ENCODE measurements at places on chromosomes 12 and 14. TPM values are rescaled to one million over a fixed set of nuclear protein-coding genes. Genes with fewer than 3 reads are reported as not detected.
A peak's percentile ranks its signal among the peaks of the same experiment; 100 is the strongest.

Gene CABP1
- total RNA-seq: 0.23 TPM

DNA sequence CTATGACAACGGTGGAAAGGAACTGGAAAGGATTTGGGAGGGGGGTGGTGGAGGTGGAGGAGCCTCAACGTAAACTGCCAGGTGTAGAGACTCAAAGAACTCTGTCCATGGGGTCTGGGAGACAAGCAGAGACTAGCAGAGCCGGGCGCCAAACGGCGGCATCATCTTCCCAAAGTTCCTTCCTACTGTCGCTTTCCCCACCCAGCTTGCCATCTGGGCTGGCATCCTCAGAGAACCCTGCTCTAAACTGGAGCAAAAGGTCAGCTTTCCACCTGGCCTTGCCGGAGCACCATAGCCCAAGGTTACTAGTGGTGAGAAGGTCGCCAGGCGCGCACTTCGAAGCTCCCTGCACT lies 4.0 kb upstream of the IRF2BPL start:
- no peaks in the 10 kb centered on the region for H3K27me3 ChIP-seq
- peak overlapping the region; percentile 99 for H3K27ac ChIP-seq
- no peak for DNase-seq

DNA sequence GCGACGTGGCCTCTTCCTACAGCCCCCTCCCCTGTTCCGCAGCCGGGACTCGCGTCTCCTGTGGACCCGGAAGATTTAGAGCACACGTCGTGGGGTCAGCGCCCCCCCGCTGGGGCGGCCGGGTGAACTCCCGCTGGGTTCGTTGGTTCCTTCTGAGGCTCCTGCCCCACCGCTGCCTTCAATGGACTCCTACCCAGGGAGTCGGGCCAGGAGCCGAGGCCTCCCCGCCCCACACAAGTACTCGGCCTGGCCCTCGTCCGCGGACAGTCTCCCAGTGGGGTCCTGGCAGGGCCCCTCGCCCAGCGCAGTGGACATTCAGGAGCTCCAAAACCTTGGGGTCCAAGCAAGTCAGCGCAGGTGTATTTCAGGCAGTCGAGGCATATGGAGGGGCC lies 1.2 kb downstream of the MMP17 start:
- H3K4me1 ChIP-seq: peaks cover 23% of the 10 kb centered on the region
- H3K27me3 ChIP-seq: peaks cover 32% of the 10 kb centered on the region
- peak; percentile 65 for DNase-seq
- H3K27ac ChIP-seq: no peak overlapping the region
- H3K36me3 ChIP-seq: no peaks in the 10 kb centered on the region
- H3K4me3 ChIP-seq: peak overlapping the region; percentile 49

- H3K36me3 ChIP-seq: no peaks in the 10 kb centered on the region
- H3K4me1 ChIP-seq: no peaks in the 10 kb centered on the region
- H3K27ac ChIP-seq: no peak overlapping the region
- H3K4me3 ChIP-seq: no peak overlapping the region
- no peak for DNase-seq
- H3K27me3 ChIP-seq: no peaks in the 10 kb centered on the region
These were observed 81.1 kb upstream of the CCDC198 start for GRCh38 chr14:57574617-57575288.

GRCh38 chr12:125530201-125530600 lies 465.0 kb downstream of the AACS start:
- no peak for DNase-seq
- H3K27me3 ChIP-seq: peaks cover 13% of the 10 kb centered on the region
- H3K27ac ChIP-seq: no peak overlapping the region
- H3K4me3 ChIP-seq: no peak overlapping the region
- H3K36me3 ChIP-seq: no peaks in the 10 kb centered on the region

- peaks cover 26% of the 10 kb centered on the region for H3K4me1 ChIP-seq
- H3K36me3 ChIP-seq: peaks cover 13% of the 10 kb centered on the region
- no peak overlapping the region for H3K4me3 ChIP-seq
- H3K27ac ChIP-seq: no peak overlapping the region
- DNase-seq: no peak
- no peaks in the 10 kb centered on the region for H3K27me3 ChIP-seq
These were observed 6.1 kb downstream of the CHD8 start for GRCh38 chr14:21449899-21450216.

DNA sequence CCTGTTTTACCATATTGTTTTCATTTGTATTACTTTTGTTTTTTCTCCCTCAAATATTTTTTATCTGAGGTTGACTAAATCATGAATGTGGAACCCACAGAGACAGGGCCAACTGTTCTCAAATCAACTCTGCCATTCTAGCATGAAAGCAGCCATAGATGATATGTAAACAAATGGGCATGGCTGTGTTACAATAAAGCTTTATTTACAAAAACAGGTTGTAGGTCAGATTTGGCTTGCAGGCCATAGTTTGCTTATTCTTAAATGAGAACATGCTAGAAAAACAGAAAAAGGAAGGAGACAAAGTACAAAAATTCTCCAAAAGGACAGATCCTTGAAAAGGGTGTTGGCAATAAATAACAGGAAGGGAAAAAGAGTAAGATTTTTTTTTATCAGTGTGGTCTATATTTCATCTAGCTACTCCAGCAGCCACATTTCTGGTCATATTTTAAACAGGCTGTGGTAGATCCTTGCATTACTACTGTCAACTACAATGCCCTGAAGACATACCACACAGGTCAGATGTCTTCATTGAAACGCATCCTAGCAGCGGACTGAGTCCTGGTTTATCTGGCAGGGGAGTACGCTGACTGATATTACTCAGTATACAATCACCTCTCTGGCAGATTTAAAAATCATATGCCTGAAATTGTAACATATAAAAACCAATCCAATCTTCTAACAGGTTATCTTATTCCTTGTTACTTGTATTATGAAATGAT lies 42.9 kb downstream of the SPPL3 start:
- H3K4me1 ChIP-seq: peaks cover 12% of the 10 kb centered on the region
- H3K27ac ChIP-seq: no peak overlapping the region
- DNase-seq: no peak
- no peaks in the 10 kb centered on the region for H3K36me3 ChIP-seq

DNA sequence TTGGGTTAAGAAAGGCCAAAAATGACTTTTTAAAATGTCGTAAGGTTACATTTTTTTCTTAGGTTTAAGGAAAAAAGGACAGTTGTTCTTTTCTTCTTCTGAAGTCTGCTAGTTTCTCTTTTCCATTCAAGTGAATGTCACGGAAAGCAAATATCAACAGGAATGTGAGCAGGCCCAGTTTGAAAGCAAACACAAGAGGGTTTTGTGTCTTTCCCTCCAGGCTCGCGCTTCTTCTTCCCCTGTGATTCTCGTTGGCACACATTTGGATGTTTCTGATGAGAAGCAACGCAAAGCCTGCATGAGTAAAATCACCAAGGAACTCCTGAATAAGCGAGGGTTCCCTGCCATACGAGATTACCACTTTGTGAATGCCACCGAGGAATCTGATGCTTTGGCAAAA lies 85.4 kb downstream of the LRRK2 start:
- H3K27me3 ChIP-seq: no peaks in the 10 kb centered on the region
- DNase-seq: no peak
- no peak overlapping the region for H3K4me3 ChIP-seq
- no peaks in the 10 kb centered on the region for H3K4me1 ChIP-seq

GRCh38 chr12:124352839-124353238 lies 57.9 kb downstream of the RFLNA start:
- H3K27ac ChIP-seq: no peak overlapping the region
- peaks cover 97% of the 10 kb centered on the region for H3K36me3 ChIP-seq
- H3K4me3 ChIP-seq: no peak overlapping the region
- H3K27me3 ChIP-seq: no peaks in the 10 kb centered on the region
- H3K4me1 ChIP-seq: peaks cover 10% of the 10 kb centered on the region

GRCh38 chr12:109943811-109944210 lies 43.7 kb downstream of the TCHP start:
- H3K27me3 ChIP-seq: no peaks in the 10 kb centered on the region
- H3K27ac ChIP-seq: no peak overlapping the region
- DNase-seq: no peak

DNA sequence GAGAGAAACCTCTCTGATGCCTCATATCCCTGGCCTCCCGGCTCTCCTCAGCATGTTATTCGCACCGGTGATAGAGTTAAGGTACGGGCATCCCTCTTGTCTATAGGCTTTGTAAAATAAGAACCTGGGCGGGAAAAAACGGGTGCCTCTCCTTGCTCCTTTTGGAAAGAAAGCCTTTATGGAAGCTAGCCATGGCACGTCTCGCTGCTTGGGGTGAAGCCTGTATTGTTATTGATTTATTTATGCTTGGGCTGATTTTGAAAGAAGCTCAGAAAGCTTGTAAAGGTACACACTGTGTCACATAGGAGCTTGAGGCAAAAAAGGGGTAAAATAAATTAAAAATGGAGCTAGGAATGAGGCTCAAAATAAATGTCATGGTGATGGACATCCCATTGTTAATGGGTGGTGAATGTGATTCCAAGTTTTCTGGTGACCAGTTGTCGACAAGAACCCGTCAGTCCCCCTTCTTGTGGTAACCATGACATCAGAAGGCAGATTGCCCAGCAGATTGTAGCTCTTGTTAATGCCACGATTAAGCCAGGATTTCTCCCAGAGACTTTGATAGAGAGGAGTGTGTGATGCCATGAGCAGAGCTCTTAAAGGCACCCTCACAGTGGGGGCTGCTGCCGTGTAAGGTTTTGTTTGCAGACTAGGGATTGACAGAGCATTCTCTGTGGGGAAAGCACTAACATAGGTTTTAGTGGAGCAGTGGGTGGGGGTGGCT lies 50.4 kb upstream of the ASPG start:
- DNase-seq: no peak
- H3K4me1 ChIP-seq: no peaks in the 10 kb centered on the region
- H3K27ac ChIP-seq: no peak overlapping the region
- no peak overlapping the region for H3K4me3 ChIP-seq
- no peaks in the 10 kb centered on the region for H3K36me3 ChIP-seq

- no peaks in the 10 kb centered on the region for H3K36me3 ChIP-seq
- H3K4me1 ChIP-seq: peaks cover 5% of the 10 kb centered on the region
- DNase-seq: no peak
- no peak overlapping the region for H3K4me3 ChIP-seq
- H3K27ac ChIP-seq: no peak overlapping the region
These were observed 399.8 kb downstream of the RAD51B start for GRCh38 chr14:68219407-68219806.

GRCh38 chr12:4044736-4045730 lies 171.8 kb upstream of the PARP11 start:
- no peak overlapping the region for H3K27ac ChIP-seq
- H3K27me3 ChIP-seq: no peaks in the 10 kb centered on the region
- no peaks in the 10 kb centered on the region for H3K4me1 ChIP-seq
- H3K36me3 ChIP-seq: no peaks in the 10 kb centered on the region

All from upper lobe of right lung (tissue), 1 donor.